ENCODE measurements at places on chromosomes 4 and X.

DNA sequence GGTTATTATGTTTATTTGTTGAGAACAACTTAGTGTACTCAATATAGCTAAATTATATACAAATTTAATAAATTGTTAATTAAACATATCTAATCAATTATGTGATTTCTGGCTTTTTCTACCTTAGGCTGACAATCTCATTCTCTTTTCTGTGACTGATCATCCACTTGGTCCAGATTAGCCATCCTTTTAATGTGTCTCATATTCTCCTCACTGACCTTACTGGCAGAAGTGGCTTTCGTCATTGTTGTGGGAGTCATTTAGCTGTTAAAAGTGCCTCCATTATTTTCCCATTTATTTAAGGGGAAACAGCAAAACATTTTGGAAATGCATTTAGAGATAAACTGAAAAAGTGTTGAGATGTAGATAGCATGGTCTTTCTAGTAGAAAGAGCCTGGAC lies 172.2 kb downstream of the CCSER1 start:
- DNase-seq, result no peak

DNA sequence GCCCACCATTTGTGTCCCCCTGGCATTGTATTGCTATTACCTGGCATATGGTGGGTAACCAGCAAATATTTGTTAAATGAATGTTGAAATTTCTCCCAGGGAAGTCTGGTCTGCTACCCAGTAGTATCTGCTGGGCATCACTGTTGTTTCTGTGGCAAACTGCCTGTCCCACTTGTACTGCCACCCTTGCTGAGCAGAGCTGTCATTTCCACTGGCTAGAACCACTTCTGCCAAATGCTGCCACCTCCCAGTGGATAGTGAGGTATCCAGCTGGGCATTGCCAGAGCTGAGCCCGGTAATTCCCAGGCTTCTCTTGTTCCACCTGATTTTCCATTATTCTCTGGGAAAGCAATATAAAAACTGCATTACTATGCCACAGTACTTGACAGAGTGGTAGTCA lies 186.7 kb upstream of the NOCT start:
- no peak for DNase-seq

GRCh38 chr4:3311095-3311372 lies 18.2 kb downstream of the RGS12 start:
- no peak for DNase-seq

- no peak for DNase-seq
Measured at GRCh38 chr4:146943691-146944375, 1.8 kb downstream of the TTC29 start.

DNA sequence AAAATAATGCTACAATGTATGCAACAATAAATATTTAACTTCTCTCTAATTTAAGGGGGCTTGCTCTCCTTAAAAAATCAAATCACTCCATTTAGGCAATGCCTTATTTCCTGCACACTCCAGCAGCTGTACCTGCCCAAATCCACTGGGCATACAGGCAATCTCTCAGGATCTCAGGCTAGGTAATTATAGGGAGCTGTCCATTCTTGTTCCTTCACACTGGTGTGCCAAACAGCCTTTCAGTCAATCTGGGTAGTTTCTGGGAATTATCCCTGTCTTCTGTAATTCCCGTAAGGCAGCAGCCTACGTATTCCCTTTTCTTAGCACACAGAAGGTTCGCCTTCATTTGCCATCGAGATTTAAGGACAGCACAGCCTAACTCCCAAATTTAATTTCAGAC lies 922.6 kb upstream of the SLIT2 start:
- DNase-seq, result no peak

DNA sequence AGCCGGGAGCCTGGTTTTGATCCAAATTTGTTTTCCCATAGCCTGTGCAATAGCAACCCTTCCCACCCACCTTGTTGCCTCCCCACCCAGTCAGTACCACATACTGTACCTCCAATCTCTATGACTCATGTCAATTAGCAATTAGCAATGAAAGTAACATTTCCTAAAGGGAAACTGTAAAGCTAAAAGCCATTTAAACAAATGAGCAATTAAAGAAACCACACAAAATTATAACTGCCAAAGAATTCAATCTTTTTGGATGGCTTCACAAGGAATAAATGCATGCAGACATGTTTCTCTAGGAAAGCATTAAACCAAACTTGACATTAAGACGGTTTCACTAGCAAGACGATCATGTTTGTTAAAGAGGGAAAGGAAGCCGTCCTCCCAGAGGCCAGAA lies 169.0 kb upstream of the MAP3K15 start:
- DNase-seq, result no peak
